Right forelimb (tissue), 1 donor: ENCODE measurements at places on chromosomes 2 and 18.
A peak's percentile ranks its signal among the peaks of the same experiment; 100 is the strongest.

DNA sequence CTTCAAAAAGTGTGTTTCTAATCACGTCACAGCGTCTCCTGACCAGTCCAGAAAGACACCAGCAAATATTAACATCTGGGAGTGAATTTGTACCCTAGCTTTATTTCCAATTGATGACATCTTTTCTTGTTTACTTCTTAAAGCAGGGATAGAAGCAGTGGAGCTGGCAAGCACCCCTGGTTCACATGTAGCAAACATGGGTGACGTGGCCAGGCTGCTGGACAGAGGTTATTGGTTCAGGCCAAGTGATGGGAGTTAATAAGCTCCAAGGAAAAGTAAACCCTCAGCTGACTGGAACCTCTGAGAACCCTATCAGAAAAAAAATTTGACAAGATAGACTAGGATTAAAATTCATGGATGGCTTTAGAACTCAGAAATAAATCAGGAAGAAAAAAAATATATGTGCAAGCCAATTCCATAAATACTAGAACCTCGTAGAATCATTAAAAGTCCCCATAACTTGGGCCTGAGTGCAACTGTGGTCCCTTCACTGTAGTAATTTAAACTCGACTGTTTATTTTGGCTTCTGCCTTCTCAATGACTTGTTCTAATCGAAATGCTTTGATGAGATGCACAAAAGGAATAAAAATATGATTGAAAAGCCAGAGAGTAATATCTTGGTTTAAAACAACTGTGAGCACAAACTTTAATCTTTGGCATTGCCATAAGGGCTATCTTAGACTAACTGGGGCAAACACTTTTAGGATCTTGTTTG, 121.5 kb upstream of the CTAGE1 start:
- no peak for DNase-seq

GRCh38 chr18:40414155-40414754, 1540.8 kb upstream of the PIK3C3 start:
- no peak for DNase-seq

DNA sequence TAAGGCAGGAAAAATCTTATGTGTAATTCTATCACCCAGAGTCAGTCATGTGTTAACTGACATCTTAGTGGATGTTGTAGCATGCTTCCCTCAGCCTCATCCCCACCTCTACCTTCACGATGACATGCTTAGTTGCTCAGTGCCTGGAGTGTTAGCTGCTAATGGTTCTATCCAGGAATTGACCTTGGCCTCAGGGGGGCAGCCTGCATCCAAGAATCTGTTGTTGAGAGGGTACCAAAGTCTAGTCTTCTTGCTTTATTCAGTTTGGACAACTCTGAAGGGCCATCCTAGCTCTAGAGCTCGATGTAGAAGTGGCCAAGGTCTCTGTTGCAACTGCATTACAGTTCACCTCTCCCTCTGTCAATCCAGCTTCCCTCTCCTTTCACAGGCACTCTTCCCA, 61.2 kb downstream of the ACYP2 start:
- peak; percentile 72 for DNase-seq

DNA sequence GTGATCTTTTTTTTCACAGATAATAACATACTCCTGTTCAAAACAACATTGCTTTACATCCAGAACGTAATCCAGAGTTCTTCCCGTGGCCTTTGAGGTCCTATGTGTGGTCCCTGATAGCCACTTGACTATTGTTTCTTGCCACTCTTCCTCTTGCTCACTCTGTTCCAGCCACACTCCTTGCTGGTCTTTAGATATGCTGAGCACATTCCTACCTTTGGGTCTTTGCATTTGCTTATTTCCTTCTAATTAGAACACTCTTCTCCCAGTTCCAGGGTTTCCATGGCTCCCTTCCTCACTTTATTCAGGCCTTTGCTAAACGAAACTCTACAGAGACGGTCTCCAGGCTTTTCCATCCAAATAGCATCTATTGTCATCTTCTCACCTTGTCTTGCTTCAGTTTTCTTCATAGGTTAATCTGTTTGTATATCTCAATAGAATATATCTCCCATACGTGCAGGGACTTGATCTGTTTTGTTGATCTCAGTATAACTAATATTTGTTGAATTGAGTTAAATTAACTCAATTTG, 59.9 kb downstream of the ACSL3 start:
- no peak for DNase-seq

- no peak for DNase-seq
Measured at GRCh38 chr2:232816657-232817056, 40.3 kb upstream of the KCNJ13 start.

- no peak for DNase-seq
Measured at GRCh38 chr2:237156857-237157779, 71.4 kb downstream of the COPS8 start.
